Fibroblast of the aortic adventitia (primary cell): ENCODE measurements at places on chromosomes 11 and 22. TPM values are rescaled to one million over a fixed set of nuclear protein-coding genes. Genes with fewer than 3 reads are reported as not detected.

The CARD16 gene
- 5.3 and 11.5 TPM in 2 replicates for total RNA-seq

The PLXNB2 gene
- 130 and 218 TPM in 2 replicates for total RNA-seq

The PGR gene
- 0.16 and 0.63 TPM in 2 replicates for total RNA-seq

The CD3G gene
- not detected in 2 replicates for total RNA-seq
